Activated CD8-positive, alpha-beta memory T cell treated with anti-CD3 and anti-CD28 coated beads for 1 hour (primary cell): ENCODE measurements at places on chromosomes 5 and 9.

DNA sequence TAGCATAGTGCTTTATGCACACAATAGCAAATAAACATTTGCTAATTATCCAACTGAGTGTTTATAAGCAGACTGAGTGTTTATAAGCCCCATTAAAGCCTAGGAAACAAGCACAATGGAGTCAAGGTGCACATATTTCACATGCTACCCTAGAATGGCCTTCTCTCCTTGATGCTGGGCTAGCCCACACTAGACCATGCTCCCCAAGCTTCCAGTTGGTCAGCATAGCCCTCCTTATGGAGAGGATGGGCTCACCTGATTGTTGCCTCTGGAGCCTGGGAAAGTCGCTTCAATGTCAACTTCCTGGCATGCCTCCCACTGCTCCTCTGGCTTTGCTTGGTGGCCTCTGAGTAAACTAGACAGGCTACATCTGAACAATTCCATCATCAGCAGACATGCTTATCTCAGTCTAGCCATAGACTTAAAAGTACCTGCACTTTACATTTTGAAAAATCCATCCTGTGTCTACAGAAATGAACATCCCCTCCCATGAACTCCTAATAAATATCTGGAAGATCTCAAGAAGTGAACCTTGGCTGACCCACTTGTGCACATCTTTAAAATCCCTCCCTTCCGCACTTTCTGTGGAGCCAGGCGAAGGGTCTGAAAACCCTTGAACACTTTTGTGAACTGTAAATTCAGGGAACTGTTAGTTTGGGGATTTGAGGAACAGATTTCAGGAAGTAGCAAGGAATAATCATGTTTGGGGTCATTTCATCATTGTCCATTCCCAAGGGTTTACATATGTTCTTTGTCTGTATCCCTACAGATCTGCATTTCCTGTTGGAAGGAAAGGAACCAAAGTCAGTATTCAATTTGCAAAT, 486.6 kb downstream of the ARHGEF28 start:
- DNase-seq, result no peak

DNA sequence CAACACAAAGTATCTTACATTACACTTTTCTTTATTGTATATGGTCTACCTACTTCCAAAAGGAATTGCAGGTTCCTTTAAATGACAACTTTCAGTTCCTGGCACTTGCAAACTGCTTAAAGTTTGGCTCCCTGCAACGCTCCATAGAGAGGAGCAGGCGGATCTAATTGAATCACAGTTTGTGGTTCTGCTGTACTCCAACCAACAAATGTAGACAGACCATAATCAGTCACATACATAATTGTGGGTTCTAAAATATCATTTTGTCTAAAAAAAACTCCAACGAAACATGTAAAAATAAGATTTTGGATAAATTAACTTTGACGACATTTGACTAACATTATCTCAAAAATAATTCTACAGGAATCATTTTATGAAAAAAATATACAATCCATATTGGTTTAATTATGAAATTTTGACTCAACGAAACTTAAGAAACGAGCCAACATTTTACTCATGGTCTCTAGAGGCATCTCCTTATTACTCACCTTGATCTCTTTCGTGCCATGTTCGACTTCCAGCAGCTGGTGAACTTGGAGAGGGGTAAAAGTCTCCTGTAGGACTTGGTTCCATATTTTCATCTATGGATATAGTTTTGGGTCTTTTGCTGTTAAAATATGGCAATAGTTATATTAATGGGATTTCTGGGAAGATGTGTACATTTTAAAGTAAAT, 167.6 kb downstream of the NFIB start:
- DNase-seq, result no peak

GRCh38 chr5:39475159-39475571, 50.4 kb upstream of the DAB2 start:
- DNase-seq, result no peak

GRCh38 chr5:88671505-88672499, 211.2 kb downstream of the MEF2C start:
- no peak for DNase-seq

DNA sequence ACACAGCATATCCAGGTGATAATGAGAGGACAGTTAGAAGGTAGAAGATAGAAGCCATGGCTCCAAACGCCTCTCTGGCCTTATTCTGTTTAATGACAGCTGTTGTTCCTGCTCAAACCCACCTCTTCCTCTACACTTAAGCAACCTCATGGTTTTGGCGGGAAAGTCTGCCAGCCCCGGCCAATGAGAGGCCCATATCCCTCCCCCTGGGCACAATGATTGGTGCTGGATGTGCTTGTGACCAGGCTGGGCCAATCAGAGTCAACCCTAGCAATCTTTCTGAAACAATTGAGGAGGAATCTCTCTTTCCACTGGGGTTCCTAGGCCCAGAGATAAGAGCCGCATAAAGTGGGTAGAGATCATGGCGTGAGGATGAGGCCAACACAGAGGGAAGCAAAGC, 4.8 kb upstream of the GFI1B start:
- DNase-seq, result no peak

DNA sequence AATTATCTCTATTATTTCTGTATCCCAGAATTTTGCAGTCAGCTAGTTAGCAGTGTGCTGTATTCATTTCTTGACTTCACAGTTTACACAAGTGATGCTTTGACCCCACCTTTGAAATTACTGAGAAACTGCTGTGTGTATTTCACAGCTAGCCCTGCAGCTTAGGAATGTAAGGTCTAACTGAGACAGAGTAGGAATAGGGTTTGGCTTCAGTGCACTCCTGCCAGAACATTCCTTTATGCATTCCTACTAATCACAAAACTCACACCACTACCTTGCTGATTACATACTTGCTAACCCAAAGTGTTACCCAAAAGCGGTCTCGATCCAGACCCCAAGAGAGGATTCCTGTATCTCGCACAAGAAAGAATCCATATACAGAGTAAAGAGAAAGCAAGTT, 551.8 kb downstream of the CDH9 start:
- no peak for DNase-seq

- no peak for DNase-seq
These were observed 214.7 kb upstream of the PLPPR1 start for GRCh38 chr9:100813871-100814270.

DNA sequence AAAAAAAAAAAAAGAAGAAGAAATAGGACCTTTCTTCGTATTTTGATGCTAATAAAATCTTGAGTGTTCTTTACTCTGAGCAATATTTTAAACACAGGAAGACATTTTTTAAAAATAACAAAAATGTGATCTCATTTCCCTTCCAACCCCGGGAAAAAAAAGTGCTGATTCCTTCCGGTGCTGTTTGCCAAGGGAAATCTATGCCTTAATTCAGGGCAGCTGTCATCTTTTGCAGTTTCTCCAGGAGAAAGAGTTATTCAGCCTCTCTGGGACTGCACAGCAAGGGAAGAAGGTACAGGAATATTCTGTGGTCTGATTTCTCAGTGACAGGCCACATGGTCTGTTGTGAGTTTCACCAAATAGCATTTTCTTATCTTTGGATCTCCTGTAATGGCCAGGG, 291.9 kb upstream of the IRX1 start:
- DNase-seq, result no peak

- no peak for DNase-seq
These were observed 95.7 kb downstream of the ACTBL2 start for GRCh38 chr5:57386958-57387357.

- DNase-seq, result no peak
These were observed 146.2 kb upstream of the PLCXD3 start for GRCh38 chr5:41656597-41656996.

GRCh38 chr9:135000647-135001245, 83.0 kb upstream of the FCN1 start:
- DNase-seq, result no peak

DNA sequence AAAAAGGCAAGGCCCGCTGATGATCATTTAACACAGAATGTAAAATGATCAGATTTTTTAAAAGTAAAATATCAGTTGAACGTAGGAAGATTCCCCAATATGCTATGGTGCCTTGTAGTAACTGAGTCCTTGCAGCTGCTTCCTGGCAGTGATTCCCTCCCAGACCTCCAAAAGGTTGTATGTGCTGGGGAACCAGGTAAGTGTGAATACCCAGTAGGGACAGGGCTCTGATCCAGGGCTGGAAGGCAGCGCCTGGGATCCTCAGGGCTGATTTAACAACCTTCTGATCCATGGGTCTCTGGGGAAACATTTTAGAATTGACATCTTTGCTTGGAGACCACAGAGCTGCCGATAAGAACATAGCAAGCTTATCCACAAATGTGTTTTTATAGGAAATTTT, 76.7 kb upstream of the IL6ST start:
- DNase-seq, result no peak

- DNase-seq, result no peak
These were observed 55.3 kb downstream of the HMCN2 start for GRCh38 chr9:130320723-130321481.

DNA sequence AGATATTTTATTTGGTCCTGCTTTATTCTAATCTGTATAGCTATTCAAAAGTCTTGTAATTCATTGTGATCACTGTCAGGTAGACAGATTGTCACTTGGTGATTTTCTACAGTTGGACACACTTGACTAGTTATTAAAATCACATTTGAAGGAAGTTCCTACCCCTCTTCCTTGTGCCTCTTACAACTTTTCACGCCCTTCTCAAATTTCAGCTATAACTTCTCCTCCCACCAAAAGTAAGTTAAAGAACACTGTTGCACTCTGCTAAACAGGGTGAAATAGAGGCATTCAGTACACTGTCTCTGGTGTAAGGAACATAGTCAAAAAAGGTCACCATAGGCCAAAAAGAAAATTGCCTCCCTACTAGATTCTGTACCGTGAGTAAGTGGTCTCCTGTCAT, 142.1 kb upstream of the POU5F2 start:
- DNase-seq, result no peak
